ENCODE measurements at places on chromosomes 16 and 17.

GRCh38 chr17:27947005-27947406, 53.8 kb upstream of the LYRM9 start:
- no peak for DNase-seq

DNA sequence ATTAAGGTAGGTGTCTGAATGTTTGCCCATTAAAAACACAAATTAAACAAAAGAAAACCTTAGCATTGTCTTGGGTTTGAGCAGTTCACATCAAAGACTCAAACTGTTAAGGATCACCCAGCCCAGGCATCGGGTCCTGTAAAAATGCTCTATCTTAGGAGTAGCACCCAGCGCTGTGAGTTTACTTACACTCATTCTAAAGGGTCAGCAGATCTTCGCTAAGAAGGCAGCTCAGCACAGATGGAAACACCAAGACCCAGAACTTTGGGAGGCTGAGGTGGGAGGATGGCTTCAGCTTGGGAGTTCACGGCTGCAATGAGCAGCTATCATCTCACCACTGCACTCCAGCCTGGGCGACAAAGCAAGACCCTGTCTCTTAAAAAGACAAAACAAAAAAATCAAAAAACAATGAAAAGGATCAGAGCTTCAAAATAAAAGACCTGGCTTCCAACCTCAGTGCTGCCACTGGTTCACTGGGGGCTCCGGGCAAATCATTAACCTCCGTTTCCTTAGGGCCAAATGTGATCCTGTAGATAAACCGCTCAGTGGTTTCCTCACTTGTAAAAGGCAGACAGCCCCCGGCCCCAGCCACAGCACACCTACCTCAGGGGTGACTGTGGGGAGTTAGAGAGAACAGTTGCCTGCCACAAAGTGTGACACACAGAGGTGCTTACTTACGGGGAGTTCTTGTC, 11.1 kb downstream of the COG1 start:
- DNase-seq = no peak

DNA sequence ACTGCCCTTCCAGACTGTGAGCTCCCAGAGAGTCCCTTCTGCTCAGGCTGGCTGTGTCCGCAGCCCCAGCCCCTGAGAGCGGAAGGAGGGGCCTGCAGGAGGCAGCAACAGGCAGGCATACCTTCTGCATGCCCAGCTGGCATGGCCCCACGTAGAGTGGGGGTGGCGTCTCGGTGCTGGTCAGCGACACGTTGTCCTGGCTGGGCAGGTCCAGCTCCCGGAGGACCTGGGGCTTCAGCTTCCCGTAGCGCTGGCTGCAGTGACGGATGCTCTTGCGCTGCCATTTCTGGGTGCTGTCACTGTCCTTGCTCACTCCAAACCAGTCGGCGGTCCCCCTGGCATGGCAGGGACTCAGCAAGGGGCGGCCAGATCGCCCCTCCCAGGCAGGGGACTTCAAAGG, 9.0 kb downstream of the RHBDF1 start:
- DNase-seq = no peak

DNA sequence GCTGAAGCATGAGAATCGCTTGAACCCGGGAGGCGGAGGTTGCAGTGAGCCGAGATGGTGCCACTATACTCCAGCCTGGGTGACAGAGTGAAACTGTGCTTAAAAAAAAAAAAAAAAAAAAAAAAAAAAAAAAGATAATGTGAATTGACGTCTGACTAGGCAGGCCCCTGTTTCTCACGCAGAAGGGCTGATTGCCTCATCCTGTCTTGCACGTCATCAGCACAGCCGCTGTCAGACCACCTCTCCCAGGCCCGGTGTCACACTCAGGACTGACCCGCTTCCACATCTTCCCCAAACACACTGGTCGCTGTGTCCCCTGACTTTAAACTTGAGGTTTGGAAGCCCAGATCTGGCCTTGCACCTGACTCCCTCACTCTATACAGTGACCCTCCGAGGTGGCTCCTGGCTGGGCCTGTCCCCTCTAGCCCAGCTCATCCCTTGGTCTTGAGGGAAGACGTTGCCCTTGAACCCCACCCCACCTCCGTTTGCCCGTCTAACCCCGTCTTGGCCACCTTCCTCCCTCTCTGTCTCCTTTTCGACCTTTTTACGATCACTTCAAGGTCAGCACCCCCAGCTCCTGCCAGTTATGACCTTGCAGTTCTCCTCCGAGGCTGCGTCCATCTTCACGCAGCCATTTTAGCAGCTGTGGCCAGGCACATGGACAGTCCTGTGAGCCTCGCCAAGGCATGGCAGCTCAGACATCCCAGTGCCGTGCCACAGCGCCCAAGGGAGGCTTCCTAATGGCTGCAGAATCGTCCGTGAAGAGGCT, 149.9 kb upstream of the PLCG2 start:
- DNase-seq = no peak

DNA sequence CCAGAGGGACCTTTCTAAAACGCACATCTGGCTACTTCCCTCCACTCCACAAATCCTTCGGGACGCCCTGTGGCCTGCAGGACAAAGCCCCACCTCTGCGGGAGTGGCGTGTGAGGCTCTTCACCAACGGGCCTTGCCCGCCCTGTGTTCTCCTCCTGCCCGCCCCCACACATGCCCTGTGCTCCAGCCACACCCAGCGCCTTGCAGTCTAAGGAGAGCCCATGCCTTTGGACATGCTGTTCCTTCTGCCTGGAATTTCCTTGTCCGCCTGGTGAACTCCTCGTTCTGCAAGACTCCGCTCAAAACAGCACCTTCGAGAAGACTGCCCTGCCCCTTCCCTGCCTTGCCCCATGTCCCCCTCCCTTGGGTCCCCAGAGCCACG, 7.4 kb downstream of the ELOB start:
- DNase-seq = no peak

GRCh38 chr17:60641810-60642220, 35.8 kb upstream of the BCAS3 start:
- peak; percentile 42 for DNase-seq

- DNase-seq = no peak
These were observed 5.9 kb downstream of the CYGB start for GRCh38 chr17:76531486-76532038.

DNA sequence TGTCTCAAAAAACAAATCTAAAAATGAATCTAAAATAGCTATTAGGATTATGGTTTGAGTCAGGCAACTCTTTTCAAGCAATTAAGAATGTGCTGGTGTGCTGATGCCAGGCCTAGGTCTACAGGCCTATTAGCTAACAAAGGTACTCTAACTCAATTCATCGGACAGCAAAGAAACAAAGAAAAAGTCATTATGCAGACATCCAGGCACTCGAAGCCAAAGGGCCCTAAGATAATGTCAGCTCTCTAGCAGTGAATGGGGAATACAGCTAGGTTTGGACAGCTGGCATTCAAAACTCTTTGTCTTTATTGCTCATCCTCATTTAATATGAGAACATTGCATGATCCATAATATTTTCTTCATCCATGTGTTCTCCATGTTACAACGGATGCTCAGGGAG, 108.5 kb downstream of the TMEM114 start:
- no peak for DNase-seq

GRCh38 chr16:57470711-57471110, 8.2 kb downstream of the POLR2C start:
- DNase-seq = no peak

GRCh38 chr16:23734176-23734893, 20.5 kb upstream of the CHP2 start:
- no peak for DNase-seq

- no peak for DNase-seq
These were observed 468.8 kb upstream of the HSBP1 start for GRCh38 chr16:83338941-83339340.

DNA sequence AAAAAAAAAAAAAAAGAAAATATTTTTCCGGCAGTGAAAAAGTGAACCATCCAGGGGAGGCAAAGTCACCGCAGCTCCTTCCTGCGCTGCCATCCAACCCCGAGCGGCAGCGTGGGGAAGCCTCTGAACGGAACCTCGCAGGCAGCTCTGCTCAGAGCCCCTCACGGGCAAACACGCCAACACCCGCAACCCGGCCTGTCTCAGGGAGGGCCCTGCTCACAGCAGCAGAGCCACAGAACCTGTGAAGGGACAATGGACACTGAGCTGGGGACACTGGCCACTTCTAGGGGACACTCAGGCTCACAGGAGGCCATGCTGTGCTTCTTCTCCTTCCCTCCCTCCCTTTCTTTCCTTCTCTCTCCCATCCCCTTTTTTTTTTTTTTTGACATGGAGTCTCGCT, 21.4 kb upstream of the APRT start:
- no peak for DNase-seq

DNA sequence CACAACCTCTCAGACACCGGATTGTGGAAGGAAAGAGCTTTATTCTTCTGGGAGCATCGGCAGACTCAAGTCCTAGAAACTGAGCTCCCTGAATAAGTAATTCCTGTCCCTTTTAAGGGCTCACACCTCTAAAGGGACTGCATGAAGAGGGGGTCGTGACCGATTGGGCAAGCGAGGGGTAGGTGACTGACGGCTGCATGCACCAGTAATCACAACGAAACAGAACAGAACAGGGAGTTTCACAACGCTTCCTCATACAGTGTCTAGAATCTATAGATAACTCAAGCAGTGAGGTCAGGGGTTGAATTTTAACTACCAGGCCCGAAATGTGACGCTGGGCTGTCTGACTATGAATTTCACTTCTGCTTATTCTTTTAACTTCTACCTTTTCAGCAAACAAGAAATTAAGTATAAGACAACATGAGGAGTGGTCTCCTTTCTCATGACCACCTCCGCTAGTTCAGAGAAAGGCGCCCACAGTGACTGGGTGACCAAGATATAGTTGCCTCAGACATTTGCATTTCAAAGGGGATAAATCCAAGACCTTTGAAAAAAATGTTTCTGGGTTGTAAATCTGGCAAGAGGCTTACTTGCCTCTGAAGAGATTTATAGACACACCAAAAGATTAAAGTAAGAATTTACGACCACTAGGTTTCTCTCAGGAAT, 88.4 kb upstream of the ATF7IP2 start:
- DNase-seq = no peak
